Activated T-cell treated with anti-CD3 and anti-CD28 coated beads, Interleukin-2, amount 50 U/mL, for 24 hours (primary cell): ENCODE measurements at places on chromosomes 4 and X.

GRCh38 chrX:24920769-24921168 lies 95.0 kb downstream of the ARX start:
- DNase-seq, result no peak

- DNase-seq, result no peak
Measured at GRCh38 chr4:120348521-120348920, 281.9 kb upstream of the MAD2L1 start.

DNA sequence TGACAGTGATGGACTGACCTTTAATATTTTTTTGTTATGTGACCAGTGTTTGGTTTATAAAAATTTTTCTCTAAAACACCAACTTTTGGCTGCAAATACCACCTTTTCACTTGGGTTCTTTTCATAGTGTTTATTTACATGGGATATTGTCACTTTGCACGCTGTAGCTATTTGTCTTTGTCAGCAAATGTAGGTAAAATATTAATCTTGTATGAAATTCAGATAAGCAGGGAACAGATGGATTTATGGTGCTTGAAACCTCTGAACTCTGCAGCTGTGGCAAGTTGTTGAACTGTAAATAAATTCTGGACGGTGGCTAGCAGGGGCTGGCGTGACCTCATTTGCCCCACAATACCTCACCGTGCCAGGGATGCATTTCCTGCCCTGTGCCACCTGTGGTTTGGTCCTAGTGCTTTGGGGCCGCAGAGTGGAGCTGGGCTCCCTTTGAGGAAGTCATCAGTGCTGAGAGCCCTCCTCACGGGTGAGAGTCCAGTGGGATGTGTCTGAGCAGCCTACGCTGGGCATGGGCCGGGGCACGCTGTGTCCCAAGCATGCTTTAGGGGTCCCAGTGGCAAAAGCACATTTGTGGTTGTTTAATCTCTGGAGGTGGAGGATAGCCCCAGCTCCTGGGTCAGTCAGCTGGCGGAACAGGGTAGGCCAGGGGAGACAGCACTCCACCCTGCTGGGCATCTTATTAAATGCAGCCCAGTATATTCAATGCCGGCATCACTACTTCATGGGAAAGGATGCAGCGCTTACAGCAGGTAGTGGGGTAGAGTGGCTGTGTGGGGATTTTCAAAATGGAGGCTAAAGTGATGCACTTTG lies 108.6 kb downstream of the TBL1X start:
- no peak for DNase-seq

DNA sequence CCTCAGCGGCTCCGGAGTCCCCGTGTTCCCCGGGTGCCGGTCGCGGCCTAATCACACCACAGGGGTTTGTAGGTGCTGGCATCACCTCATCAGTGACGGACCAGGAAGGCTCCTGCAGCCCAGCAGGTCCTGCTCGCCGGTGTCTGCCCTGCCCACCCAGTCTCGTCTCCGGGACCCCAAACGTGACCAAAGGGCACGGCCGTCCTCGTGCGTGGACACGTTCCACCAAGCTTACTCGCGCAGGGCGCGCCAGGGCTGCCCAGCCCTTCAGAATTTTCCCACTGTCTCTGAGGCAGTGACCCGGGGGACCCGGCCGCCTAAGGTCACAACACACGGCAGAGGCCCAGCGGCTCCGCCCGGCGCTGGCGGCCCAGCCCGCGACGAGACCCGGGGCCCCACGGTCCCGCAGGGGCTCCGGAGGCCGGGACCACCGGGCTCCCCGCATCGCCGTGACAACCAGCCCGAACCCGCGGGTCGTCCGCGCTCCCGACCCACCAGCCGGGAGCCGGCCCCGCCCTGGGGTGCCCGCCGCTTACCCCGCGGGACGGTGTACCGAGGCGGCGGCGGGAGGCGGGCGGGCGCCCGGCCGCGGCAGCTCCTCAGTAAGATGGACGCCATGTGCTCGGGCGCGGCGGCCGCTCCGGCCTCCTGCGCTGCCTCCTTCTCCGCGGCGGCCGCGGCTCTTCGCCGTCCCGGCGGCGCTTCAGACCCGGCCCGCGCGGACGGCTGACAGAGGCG lies 454 bp downstream of the LETM1 start:
- DNase-seq, result peak; percentile 64

DNA sequence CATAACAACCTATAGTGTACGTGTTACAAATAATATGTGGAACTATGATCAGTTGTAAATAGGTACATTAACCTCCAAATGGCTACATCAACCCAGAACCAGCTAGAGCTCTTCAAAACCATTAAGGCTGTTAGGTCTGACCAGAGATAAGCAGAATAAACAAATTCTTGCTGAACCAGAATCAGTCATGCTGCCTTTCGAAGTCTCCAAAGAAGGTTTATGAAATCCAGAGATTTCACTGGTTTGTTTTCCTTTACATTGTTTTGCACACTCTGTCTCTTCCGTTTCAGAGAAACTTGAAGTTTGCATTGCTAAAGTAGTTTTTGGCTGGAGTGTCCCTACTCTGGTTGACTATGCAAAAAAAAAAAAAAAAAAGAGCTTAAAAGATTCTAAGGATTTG lies 177.3 kb upstream of the SLIT2 start:
- no peak for DNase-seq

- no peak for DNase-seq
Measured at GRCh38 chr4:33187035-33187434, 2466.9 kb downstream of the PCDH7 start.

DNA sequence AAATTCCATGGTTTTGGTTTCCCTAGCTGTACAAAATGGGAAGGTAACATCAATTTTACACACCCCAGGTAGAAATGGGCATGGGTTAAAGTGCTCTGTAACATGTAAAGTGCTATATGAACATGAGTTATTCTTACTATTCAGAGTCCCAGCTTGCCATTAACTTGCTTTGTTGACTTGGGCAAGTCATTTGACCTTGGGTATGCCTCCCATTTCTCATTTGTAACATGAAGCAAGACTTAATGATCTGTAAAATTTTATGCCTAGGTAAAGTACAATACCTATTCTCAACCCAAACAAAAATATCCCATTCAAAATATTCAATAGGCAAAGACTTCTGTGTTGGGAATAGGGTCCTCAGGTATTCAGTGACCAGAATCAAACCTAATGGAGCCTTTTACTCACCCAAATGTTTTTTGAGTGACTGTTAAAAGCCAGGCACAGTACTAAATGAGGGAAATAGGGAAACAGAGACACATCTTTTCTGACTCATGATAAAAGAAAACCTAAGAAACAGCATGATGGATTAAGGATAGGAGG lies 126.6 kb downstream of the SH3RF1 start:
- DNase-seq, result no peak

DNA sequence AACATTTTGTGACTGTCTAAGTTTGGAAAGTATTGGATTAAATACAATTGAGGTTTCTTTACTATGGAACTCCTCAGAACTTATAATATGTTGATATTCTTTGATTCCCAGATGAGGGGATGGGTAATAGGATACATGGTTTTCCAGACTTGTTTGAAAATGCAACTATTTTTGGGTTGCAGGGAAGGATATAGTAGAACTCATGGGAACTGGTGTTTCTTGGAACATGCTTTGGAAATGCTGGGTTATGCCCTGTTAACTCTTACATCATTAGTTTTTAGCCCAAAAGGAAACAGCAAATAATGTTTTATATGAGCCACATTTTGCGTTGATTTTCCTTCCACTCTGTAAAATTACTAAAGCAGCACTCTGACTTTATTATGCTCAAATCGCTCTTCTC lies 41.9 kb downstream of the HPF1 start:
- no peak for DNase-seq

DNA sequence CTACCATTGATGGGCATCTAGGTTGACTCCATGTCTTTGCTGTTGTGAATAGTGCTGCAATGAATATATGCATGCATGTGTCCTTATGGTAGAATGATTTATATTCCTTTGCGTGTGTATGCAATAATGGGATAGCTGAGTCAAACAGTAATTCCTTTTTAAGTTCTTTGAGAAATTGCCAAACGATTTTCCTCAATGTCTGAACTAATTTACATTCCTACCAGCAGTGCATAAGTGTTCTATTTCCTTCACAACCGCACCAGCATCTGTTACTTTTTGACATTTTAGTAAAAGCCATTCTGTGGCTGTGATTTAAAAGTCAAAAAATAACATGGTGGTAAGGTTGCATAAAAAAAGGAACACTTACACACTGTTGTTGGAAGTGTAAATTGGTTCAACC lies 103.1 kb upstream of the FAM47B start:
- DNase-seq, result no peak

DNA sequence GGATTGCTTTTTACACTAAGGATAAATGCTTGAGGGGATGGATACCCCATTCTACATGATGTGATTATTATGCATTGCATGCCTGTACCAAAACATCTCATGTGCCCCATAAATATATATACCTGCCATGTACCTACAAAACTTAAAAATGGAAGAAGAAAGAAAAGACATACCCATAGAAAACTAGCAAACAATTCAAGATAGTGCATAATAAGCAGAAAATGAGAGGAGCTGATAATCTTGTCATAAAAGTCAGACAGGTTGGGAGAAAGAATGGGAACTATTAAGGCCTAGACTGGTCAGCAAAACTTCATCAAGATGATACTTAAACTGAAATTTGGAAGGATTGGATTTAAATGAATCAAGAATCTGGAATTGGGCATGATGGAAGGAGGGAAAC lies 21.6 kb upstream of the MAGEB17 start:
- no peak for DNase-seq

DNA sequence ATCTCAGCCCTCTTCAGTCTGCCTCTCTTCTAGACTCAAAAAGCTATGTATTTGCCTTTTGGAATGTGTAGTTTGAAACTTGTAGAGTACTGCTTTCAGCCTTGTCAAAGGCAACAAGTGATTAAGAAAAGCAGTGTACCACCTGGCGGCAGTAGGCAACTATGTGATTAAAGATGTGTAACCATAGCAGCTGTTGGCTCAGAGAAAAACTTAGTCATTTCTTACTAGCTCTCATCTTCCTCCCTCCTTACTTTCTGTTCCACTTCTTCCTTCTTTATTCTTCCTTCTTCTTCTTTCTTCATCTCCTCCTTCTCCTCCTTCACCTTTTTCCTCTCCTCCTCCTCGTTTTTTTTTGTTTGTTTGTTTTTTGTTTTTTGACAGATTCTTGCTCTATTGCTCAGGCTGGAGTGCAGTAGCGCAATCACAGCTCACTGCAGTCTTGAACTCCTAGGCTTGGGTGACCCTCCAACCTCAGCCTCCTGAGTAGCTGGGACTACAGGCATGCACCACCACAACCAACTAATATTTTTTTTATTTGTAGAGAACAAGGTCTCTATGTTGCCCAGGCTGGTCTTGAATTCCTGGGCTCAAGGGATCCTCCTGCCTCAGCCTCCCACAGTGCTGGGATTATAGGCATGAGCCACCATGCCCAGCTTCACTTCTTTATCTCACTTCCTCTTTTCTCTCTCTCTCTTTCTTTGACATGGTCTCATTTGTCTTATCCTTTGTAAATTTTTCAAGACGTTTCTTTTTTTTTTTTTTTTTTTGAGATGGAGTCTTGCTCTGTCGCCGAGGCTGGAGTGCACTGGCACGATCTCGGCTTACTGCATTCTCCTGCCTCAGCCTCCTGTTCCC lies 32.6 kb downstream of the ABHD18 start:
- no peak for DNase-seq

- DNase-seq, result no peak
Measured at GRCh38 chrX:114365065-114365834, 218.6 kb upstream of the HTR2C start.

DNA sequence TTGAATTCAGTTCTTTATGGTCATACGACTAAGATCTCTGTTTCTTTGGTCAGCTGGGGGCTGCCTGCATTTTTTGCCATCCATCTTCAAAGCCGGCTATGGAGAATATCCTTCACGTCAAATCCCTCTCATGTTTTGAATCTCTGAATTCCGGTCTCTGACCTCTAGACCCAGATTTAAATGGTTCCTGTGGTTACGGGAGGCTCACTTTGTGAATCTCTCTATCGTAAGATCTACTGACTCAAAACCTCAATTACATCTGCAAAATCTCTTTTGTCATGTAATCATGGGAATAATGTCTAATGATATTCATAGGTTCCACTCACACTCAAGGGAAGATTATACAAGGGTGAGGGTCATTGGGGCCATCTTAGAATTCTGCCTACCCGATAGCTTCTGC lies 5.7 kb upstream of the MPC1L start:
- no peak for DNase-seq

DNA sequence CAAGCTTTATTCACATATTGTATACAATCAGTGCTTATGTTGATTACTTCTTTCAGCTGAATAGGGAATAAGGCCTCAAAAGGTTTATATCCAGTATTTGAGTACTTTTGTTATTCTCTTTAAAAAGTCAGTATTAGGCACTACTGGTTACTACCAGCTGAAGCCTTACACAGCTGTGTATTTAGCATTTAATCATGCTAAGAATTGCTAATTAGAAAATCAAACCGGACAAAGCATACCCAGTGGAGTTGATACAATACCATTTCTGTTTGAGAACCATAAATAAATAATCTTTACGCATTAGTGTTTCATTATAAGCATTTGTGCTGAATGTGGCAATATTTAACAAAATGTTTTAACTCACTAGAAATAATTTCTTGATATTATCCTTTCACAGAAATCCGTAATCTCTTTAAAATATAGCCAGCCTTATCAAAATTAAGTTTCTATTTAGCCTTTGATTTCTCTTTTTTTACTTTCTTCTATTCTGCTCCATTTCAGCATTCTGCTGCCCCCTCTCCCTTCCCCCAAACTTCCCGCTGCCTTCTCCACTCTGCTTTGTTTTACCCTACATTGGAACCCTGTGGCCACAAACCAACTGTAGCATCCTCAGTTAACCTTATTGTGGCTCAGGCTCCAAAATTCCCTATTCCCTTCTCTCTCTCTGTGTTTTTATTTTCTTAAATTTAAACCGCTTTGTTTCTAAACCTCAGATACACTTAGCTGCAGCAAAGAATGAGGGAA lies 37.8 kb downstream of the UGT8 start:
- DNase-seq, result no peak

GRCh38 chr4:76208005-76208765 lies 5.4 kb downstream of the SCARB2 start:
- DNase-seq, result no peak

DNA sequence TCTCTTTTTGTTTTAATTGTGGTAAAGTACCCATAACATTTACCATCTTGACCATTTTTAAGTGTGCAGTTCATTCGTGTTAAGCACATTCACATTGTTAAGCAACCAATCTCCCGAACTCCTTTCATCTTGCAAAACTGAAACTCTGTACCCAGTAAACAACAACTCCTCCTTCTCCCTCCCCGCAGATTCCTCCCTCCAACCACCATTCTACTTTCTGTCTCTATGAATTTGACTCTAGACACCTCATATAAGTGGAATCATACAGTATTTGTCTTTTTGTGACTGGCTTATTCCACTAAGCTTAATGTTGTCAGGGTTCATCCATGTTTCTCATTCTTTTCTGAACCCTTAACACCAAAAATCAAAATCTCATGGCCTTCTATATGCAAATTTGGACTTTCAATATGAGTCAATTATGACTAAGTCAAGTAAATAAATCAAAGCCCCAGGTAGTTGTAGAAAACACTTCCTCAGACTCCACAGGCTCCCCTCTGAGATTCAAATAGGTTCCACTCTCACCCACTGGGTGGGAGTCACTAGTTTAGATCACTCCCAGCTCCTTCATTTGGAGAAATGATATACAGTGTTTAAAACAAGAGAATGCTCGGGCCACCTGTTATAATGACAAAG lies 9.8 kb upstream of the RTL5 start:
- no peak for DNase-seq
